ENCODE measurements at places on chromosomes 6 and 20. TPM values are rescaled to one million over a fixed set of nuclear protein-coding genes. Genes with fewer than 3 reads are reported as not detected.
A peak's percentile ranks its signal among the peaks of the same experiment; 100 is the strongest.

- no peak for DNase-seq
- H3K4me1 ChIP-seq: no peaks in the 10 kb centered on the region
- peaks cover 20% of the 10 kb centered on the region for H3K27me3 ChIP-seq
- H3K4me3 ChIP-seq: no peak overlapping the region
- no peaks in the 10 kb centered on the region for H3K36me3 ChIP-seq
- H3K27ac ChIP-seq: no peak overlapping the region
Measured at GRCh38 chr6:100382767-100383195, 81.9 kb downstream of the SIM1 start.

DNA sequence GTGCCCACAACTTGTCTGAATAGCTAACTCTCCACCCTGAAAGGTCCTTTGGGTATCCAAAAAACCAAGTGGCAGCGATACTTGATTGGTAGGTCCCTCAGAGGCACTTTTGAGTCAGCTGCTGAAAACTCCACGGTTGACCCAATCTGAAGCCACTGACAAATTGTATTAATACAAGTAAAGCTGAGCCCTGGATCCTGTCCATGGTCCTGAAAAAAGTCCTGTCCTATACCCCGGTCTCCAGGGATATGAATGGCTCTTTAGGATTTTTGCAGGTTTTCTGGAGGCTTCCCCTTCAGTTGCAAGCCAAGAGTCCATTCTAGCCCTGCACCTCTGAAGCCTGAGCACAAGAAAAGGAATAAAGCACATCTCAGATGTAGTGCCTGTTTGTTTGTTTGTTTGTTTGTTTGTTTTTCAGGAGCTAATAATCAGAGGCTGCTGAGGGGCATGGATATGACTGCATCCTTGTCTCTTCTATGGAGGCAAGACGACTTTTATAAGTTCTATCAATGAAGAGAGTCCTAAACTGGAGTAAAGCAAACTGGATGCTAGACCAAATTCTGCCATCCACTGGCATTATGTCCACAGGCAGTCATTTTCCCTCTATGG, 1.7 kb upstream of the SLC12A5 start:
- H3K27ac ChIP-seq: no peak overlapping the region
- H3K27me3 ChIP-seq: peaks cover 63% of the 10 kb centered on the region
- no peak overlapping the region for H3K4me3 ChIP-seq
- no peaks in the 10 kb centered on the region for H3K36me3 ChIP-seq
- DNase-seq: peak; percentile 54
- H3K4me1 ChIP-seq: peaks cover 9% of the 10 kb centered on the region

DNA sequence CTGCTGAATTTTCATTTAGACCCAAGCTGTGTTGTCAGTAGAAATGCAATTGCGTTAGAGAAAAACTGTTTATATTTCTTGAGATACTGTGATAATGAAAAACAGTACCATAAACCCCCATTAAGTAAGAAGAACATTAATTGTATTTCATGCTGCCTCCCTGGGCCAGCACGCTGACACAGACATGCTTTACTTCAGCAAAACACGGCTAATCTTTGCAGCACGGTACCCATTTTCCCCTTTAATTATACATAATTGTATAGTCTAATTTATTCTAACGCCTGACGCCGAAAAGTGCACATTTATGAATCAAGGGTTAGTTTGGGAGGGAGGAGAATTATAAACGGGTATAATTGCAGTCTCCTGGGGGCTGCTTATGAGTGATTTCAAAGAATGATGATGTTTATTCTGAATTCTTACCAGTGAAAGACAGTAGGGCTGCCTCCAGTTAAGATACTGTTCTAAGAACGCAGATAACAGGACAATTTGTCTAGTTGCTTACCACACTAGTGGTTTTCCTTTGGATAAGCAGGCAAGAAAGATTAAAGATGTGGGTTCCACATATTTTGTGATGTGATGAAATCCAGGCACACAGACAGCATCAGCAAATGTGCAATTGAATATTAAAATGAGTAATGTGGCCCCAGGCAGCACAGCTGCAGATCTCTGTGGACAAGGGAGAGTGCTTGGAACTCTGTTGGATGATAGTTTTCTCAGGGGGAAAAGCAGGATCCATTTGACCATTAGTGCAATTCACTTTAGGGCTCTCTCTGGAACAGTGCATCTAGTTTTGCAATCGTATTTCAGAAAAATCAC, 4.7 kb upstream of the SULF2 start:
- no peak overlapping the region for H3K4me3 ChIP-seq
- H3K27me3 ChIP-seq: peaks cover 64% of the 10 kb centered on the region

DNA sequence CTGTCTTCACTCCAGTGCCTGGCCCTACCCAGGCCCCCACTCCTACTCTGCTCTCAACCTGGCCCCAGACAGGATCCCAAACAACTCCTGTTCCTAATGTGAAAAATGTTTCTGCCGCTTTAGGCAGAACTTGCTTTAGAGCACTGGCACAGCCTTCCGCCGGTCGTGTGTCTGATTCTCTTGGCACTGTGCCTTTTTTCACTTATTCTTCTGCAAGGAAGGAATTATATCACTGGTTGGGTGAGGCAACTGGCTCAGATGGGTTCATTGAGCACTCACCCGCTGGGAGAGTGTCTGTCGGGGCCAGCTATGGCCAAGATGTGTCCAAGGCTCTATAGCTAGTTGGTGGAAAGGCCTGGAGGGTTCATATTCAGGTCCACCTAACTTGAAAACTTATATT, 33.6 kb upstream of the HLA-A start:
- H3K4me1 ChIP-seq: no peaks in the 10 kb centered on the region
- no peaks in the 10 kb centered on the region for H3K36me3 ChIP-seq
- peaks cover 16% of the 10 kb centered on the region for H3K27me3 ChIP-seq
- DNase-seq: no peak
- no peak overlapping the region for H3K4me3 ChIP-seq

The IP6K3 gene
- total RNA-seq: not detected

DNA sequence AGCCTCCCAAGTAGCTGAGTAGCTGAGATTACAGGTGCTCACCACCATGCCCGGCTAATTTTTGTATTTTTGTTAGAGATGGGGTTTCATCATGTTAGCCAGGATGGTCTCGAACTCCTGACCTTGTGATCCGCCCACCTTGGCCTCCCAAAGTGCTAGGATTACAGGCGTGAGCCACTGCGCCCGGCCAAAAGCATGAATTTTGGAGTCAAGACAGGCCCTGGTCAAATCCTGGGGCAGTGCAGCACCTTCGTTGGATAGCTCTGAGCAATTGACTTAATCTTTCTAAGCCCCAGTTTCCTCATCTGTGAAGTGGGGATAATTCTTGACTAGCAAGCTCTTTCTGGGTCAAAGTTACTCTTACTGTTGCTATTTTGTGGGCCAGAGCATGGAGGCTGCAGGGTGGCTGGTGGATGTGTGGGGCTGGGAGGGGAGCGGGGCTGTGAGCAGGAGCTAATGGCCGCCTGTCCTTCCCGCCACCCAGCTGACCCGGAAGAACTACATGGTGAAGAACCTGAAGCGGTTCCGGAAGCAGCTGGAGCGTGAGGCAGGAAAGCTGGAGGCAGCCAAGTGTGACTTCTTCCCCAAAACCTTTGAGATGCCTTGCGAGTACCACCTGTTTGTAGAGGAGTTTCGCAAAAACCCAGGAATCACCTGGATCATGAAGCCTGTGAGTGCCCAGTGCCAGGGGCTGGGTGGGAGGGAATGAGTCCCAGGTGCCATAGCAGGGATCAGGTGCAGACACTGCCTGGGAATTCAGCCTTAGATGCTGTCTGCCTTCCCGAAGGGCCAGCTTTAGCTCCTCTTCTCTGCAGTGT, 39.0 kb downstream of the TTLL9 start:
- H3K36me3 ChIP-seq: no peaks in the 10 kb centered on the region
- no peak for DNase-seq
- H3K4me1 ChIP-seq: no peaks in the 10 kb centered on the region

DNA sequence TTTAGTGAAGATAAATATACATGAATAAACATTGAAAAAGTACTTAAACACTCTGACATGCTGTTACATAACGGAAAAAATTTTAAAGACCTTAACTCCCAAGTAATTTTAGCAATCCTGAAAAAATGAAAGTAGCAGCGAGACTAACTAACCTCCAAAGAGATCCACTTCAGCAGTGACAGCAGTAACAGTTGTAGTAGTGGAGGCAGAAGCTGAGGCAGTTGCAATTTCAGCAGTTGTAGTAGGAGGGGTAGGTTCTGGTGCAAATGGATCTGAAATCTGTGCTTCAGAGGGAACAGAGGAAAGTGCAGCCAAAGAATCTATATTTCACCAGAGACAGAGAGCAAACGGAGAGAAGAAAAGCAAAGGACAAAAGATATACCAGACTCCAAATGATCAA, 88.8 kb downstream of the PRSS35 start:
- H3K36me3 ChIP-seq: no peaks in the 10 kb centered on the region
- H3K4me1 ChIP-seq: no peaks in the 10 kb centered on the region
- no peak for DNase-seq
- H3K27ac ChIP-seq: no peak overlapping the region
- no peaks in the 10 kb centered on the region for H3K27me3 ChIP-seq
- no peak overlapping the region for H3K4me3 ChIP-seq

The KCNG1 gene
- not detected for total RNA-seq

DNA sequence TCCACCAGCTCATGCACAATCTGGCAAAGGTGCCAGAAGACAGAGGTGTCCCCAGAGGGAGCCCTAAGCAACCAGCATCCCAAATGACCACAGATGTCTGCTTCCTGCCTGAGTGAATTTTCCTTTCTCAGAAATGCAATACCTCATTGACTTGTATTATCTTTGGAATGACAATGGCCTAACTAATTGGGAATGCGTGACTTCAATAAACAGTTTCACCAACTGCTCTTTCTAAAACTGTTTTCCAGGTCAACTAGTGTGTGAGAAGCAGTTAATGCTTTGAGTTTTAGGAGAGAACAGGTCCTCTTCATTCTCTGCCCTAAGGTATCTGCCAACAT, 108.9 kb upstream of the SNX9 start:
- no peak for DNase-seq
- no peak overlapping the region for H3K4me3 ChIP-seq
- no peaks in the 10 kb centered on the region for H3K4me1 ChIP-seq
- no peak overlapping the region for H3K27ac ChIP-seq

All from activated CD8-positive, alpha-beta memory T cell treated with anti-CD3 and anti-CD28 coated beads, Interleukin-2, amount 10 ng/mL, durations not matched to agents 7 days and 5 days (primary cell).